Subcutaneous preadipocyte (primary cell): ENCODE measurements at places on chromosomes 2 and 18. TPM values are rescaled to one million over a fixed set of nuclear protein-coding genes. Genes with fewer than 3 reads are reported as not detected.

The PTMA gene
- total RNA-seq, result 652 and 743 TPM in 2 replicates

The TRIM43 gene
- not detected in 2 replicates for total RNA-seq

The OXER1 gene
- total RNA-seq, result not detected in 2 replicates

The FEV gene
- not detected in 2 replicates for total RNA-seq

The GREB1 gene
- 0.78 and 1.1 TPM in 2 replicates for total RNA-seq

The XPO1 gene
- 215 and 238 TPM in 2 replicates for total RNA-seq

The LRRC30 gene
- not detected in 2 replicates for total RNA-seq
